Uterus (tissue), 4 donors: ENCODE measurements at places on chromosomes 1 and 21. TPM values are rescaled to one million over a fixed set of nuclear protein-coding genes. Genes with fewer than 3 reads are reported as not detected.

Gene OR10Z1
- total RNA-seq, result not detected

Gene DMRTA2
- not detected for total RNA-seq

Gene CLDN14
- total RNA-seq, result not detected

Gene OR2AK2
- not detected for total RNA-seq
